T-helper 2 cell treated with Interferon-gamma antibody and Interleukin-4, amounts not matched to agents 5 μg/mL and 100 μg/mL, for 36 hours (primary cell): ENCODE measurements at places on chromosomes 2 and 18.
A peak's percentile ranks its signal among the peaks of the same experiment; 100 is the strongest.

DNA sequence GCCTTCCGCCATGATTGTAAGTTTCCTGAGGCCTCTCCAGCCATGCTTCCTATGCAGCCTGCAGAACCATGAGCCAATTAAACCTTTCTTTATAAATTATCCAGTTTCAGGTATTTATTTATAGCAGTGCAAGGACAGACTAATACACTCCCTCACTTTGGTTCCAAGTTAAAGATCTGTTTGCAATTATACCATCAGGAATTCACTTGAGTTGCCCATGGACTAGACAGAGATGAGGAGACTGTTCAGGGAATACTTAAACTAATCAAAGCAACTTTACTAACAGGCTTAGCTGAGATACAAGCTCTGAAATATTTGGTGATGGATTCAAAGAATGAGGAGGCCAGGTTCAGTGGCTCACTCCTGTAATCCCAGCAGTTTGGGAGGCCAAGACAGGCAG is 190.0 kb downstream of the MTCL1 start:
- no peaks in the 10 kb centered on the region for H3K4me1 ChIP-seq
- H3K4me3 ChIP-seq: no peak overlapping the region

DNA sequence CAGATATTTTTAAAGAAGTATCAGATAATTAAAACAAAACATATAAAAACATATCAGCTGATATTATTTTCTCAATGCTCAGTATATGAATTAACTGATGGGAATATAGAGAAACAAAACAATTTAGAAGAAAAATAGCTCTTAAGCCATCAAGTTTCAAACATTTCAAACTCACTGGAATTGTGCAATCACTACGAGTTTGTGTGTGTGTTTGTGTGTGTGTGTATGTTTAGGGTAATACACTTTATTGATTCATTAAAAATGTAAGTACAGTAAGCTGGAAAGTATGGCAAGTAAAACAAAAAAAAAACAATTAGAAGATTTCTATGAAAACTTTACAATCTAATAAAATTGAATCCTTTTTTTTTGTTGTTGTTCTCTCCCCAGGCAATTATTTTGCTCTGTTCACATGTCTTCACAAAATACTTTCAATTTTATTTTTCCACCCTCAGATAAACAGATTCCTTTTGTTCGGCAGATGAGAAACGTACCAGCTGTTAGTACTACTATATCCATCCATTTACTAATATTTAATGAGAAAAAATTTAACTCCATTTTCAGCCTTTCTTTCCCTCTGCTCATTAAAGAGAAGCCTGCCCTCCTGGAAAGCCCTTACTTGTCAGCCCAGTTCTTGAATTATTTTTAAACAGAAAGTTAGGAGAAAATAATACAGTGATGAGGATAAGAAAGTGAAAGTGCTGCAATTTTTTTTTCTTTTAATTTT is 87.6 kb downstream of the SLC8A1 start:
- no peaks in the 10 kb centered on the region for H3K27me3 ChIP-seq
- peak overlapping the region; percentile 61 for H3K4me3 ChIP-seq
- H3K27ac ChIP-seq: no peak overlapping the region
- H3K36me3 ChIP-seq: no peaks in the 10 kb centered on the region

GRCh38 chr2:158729873-158730620 is 65.1 kb upstream of the DAPL1 start:
- peaks cover 3% of the 10 kb centered on the region for H3K27me3 ChIP-seq
- no peak overlapping the region for H3K27ac ChIP-seq
- H3K4me1 ChIP-seq: no peaks in the 10 kb centered on the region
- no peak overlapping the region for H3K4me3 ChIP-seq
- no peak for DNase-seq
- H3K36me3 ChIP-seq: no peaks in the 10 kb centered on the region

GRCh38 chr2:145043399-145043834 is 523.5 kb upstream of the ZEB2 start:
- no peaks in the 10 kb centered on the region for H3K27me3 ChIP-seq
- no peak overlapping the region for H3K4me3 ChIP-seq
- no peak for DNase-seq
- no peak overlapping the region for H3K27ac ChIP-seq
